ENCODE measurements at places on chromosomes 5 and 9.

GRCh38 chr9:526904-527591 is 312.4 kb downstream of the DOCK8 start:
- no peak for DNase-seq

DNA sequence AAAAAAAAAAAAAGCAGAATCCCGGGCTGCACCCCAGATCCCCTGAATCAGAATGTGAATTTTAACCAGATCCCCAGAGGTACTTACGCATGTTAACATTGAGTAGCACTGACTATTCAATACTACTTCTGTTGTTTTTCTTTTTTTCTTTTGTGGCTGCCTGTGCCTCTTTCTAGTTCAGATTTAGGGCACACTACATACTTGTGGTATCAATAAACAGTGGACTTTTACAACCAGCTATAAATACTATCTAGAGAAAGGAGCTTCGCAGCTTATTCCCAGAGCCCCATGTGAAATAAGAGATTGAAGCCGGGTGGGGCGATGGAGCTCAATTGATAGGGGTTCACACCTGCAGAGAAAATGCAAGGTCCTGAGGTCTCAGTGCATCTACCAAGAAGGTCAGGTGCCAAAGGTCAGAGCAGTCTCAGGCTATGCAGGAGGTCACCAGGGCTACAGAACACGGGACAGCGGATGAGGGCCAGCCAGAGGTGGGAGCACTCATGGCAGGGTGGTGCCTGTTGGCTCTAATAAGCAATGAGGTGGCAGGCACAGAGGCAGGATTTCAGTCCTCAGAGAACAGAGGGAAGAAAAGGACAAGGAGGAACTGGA is 22.3 kb downstream of the WWC1 start:
- DNase-seq, result no peak

GRCh38 chr5:158880483-158881001 is 219.2 kb downstream of the EBF1 start:
- DNase-seq, result no peak

- DNase-seq, result no peak
Observed at GRCh38 chr5:141354900-141355469, at the start of gene PCDHGA4. PCDHGA4 (plus strand) TSS chr5:141355021; CDS start chr5:141355108, 87 bp downstream.

DNA sequence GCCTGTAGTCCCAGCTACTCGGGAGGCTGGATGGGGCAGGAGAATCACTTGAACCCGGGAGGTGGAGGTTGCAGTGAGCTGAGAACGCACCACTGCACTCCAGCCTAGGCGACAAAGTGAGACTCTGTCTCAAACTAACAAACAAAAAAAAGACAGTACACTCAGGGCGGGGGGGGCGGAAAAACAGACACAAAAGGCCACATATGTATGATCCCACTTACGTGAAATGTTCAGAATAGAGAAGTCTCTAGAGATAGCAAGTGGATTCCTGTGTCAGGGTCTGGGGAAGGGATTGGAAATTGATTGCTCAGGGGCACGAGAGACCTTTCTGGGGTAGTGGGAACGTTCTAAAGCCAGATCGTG is 9.0 kb upstream of the LCN1 start:
- DNase-seq, result no peak

DNA sequence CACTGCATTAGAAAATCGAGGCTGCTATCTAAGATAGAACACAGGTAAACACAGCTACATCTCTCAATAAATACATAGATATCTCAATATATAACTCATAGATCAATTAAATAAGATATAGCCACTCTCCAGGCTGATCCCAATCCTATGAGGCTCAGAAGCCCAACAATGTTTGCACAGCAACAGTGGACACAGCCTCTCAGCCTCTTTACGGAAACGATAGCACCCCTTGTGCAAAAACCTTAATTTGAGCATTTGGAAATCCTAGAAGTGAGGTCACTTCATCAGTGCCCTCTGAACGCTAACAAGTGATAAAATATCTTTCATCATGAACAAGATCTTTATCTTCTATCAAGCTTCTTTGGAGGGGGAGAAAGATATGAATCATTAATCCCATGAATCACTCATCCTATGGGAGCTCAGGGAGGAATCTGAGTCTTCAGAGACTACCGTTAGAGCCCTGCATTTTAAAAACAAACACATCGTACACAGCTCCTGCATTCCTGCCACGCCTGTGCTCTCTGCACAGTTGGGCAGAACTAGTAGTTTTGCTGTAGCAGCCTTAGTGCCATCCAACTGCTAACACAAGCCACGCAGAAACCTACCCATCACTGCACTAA is 71.4 kb downstream of the MED27 start:
- DNase-seq, result no peak

- no peak for DNase-seq
Observed at GRCh38 chr9:7147121-7148090, 389.6 kb downstream of the KDM4C start.

GRCh38 chr5:66443462-66444130 is 152.6 kb upstream of the MAST4 start:
- no peak for DNase-seq

DNA sequence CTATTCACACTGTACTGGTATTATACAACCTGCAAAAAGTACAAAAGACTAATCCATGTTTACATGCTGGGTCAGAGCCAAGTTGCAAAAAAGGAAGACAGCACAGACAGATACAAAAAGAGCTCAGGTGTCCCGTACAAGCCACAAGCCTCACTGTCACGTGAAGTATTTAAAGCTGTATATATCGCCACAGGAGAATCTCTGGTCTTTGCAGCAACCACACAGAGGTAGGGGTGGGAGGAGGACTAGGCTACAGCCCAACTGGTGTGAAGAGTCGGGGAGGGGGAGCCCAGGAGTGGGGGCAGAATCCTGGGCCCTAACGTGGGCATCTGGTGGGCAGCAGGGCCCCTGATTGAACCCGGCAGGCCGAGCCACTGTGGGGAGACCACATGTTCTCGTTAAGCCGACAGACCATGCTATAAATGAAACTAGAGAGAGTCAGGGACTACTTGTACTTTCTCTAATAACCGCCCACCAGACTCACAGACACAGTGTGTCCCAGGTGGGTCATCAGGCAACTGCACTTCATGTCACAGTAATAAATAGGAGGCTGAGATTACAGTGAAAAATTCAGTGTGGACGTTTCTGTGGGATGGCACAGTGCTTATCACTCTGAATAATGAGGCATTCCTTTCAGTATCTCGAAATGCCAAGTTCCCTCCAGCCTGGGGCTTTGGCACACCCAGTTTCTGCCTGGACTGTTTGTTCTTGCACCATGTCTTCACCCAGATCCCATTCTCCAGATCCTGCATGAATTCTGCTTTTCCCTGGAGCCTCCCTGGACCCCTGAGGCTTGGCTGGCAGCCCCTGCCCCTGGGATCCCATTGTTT is 79.3 kb upstream of the SH3PXD2B start:
- no peak for DNase-seq

GRCh38 chr5:74582853-74583252 is 57.7 kb downstream of the ENC1 start:
- DNase-seq, result no peak

DNA sequence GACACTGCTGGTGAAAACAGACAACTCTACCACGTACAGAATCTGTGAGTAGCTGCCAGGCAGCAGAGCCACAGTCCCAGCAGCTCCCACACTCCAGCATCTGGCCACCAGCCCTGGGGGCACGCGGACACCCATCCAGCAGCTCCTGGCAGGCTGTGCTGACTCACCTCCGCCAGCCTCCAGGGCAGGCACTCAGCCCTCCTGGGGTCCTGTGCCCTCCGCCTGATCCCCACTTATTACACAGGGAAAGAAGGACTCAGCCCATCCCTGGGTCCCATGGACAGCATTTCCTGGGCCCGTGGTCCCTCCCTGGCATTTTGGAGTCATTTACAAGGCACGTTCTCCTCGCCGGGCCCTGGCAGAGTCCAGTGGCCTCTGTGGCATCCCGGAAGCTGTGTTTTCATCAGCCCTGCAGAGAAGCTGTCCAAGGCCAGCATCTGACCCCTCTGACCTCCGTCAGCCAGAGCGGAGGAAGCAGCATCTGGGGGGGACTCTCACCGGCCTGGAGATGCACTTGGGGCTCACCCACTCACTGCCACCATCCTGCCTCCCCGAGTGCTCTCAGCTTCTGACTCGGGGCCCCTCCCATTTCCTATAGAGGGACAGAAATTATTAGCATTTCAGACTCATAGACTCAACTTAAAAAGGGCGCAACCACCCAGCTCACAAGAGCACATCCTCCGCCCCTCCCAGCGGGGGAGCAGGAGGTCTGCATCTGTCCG is 21.6 kb downstream of the PAEP start:
- DNase-seq, result no peak

GRCh38 chr9:94881023-94881422 is 154.5 kb downstream of the AOPEP start:
- no peak for DNase-seq

DNA sequence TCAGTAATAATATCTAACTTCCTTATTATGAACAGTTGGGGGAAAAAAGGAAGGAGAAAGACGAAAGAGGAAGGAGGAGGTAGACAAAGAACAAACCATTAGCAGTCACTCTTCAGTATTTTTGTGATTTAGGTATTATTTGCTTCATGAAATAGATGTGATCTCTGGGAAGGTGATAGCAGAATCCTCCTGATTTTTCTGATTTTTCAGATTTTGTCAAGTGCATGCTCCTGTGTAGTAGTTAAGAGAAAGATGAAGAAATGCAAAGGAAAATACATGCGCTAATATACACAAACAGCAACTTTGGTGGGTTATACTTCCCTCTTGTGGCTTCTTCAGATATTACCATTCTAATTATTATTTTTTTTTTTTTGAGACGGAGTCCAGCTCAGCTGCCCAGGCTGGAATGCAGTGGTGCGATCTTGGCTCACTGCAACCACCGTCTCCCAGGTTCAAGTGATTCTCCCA is 31.6 kb downstream of the LMNB1 start:
- DNase-seq, result no peak

GRCh38 chr5:170463426-170463825 is 40.4 kb upstream of the KCNIP1 start:
- no peak for DNase-seq

- DNase-seq, result no peak
Observed at GRCh38 chr9:91546574-91546973, 122.9 kb upstream of the NFIL3 start.

GRCh38 chr9:133322701-133323100 is 13.3 kb downstream of the SURF6 start:
- no peak for DNase-seq

DNA sequence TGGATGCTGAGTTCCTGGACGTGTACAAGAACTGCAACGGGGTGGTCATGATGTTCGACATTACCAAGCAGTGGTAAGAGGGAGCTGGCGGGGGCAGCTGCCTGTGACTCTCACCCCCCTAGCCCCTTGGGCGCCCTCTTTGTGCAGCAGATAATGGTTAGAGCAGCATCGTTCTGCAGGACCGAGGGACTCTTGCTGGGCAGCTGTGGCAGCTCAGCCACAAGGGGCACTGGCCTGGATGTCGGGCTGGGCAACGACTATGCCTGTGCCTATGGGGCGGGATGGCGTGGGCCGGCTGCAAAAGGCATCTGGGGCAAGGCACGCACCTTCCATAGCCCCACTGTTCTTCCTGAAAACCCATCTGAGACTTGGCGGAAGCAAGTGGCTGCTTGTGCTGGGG is 12.9 kb upstream of the AJM1 start:
- no peak for DNase-seq

- no peak for DNase-seq
Observed at GRCh38 chr9:806285-807156, 35.0 kb upstream of the DMRT1 start.

- DNase-seq, result no peak
Observed at GRCh38 chr5:6166698-6167394, 211.5 kb downstream of the MED10 start.

DNA sequence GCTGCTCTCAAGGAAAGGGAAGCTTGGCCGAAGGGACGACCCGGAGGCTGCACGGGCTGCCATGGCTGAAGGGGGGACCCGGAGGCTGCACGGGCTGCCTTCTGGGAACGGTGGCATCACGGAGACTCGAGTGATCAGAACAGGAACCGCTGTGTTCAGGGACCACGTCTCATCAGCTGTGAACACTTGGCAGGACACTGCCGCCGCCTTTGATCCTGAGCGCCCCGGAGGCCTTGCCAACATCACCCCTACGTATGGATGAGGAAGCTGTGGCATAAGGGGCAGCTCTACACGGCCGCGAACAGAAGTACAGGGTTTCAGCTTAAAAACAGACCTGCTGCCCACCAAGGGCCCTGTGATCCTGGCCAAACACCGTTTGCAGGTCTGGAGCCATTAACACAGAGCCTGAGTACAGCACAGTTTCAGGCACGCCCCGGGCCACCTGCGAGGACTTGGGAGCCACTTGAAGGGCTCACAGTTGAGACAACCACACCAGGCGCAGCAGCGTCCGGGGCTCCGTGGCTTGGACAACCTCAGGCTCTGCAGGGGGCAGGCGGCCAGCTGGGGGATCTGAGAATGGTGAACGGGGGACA is 23.9 kb upstream of the TERT start:
- DNase-seq, result no peak

- peak; percentile 48 for DNase-seq
Observed at GRCh38 chr5:38994324-38994927, 79.8 kb downstream of the RICTOR start.

GRCh38 chr5:143447983-143448382 is 44.5 kb upstream of the NR3C1 start:
- no peak for DNase-seq

- DNase-seq, result no peak
Observed at GRCh38 chr5:66312266-66312665, 168.2 kb downstream of the SREK1 start.

DNA sequence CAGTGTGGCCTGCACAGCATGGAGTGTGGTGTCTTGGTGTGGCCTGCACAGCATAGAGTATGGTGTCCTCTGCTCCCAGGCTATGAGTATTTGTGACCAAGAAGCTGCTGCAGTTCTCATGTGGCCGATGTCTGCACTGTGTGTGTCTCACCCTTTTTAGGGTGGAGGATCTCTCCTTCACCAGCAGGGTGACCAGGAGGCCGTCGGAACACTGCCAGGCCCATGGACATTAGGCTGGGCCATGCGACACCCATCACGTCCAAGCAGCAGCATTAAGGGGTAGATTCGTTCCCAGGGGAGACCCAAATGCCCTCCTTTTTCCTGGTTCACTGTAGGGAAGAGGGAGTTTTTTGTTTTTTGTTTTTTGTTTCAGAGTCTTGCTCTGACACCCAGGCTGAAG is 115.3 kb upstream of the SPIN1 start:
- no peak for DNase-seq

- DNase-seq, result no peak
Observed at GRCh38 chr5:135655468-135655815, 76.7 kb upstream of the CXCL14 start.

Measured in bone marrow (tissue), 2 donors.